Hypothalamus (tissue), 51 donors: ENCODE measurements at places on chromosomes 5 and 9.

- no peak for DNase-seq
These were observed 30.0 kb downstream of the GFPT2 start for GRCh38 chr5:180323160-180323559.

DNA sequence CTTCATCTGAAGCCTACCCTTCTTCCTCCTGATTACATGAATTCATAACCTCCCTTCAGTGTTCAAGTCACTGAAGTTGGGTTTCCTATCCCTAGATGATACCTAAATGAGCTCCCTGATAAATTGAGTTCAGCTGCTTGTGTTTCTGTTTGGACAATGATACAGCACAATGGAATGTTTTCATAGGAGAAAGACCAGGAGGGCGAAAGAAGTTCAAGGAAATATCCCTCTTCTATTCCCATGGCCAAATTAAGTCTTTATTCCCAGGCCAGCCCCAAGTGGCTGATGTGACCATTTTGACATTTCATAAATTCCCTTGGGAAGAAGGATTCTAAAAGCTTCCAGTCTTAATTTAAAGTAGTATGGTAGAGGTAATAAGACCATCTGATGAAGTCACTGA, 555.8 kb upstream of the CLINT1 start:
- no peak for DNase-seq

- no peak for DNase-seq
These were observed 253.8 kb downstream of the KDM4C start for GRCh38 chr9:7011395-7012067.

DNA sequence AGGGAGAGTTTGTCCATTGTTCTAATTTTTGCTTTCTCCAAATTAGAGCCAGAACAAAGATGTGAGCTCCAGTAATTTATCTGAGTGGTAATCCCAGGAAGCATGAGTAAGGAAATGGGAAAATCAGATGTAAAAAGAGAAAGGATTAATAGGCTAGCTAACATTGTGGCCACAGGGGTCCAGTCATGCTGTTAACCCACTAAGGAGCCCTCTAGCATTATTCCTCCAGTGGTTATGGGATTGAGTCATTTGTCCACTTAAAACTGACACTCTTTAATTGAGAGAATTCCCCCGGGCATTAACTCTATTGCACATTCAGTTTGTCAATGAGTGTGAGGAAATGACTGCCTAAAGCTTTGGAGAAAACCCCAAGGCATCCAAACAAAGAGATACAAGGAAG, 700.3 kb upstream of the TYRP1 start:
- DNase-seq, result no peak

DNA sequence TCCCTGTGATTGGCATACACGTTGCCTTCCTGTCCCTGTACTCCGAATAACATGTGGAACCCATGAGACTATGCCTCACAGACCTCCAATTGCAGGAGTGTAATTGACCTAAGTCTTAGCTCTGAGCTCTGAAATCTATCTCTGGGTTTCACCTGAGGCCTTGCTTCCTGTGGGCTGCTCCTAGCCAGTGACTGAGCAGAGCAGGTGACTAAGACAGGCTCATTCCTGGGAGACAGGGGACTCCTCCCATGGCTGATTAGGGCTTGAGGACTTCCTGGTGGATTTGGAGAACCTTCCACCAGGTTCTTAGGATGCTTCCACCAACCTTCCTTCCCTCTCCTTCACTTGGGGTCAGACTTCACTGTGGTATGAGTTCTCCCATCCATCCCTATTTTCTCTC, 22.3 kb upstream of the MIER3 start:
- no peak for DNase-seq

GRCh38 chr9:129323999-129324553, 146.0 kb upstream of the IER5L start:
- no peak for DNase-seq

DNA sequence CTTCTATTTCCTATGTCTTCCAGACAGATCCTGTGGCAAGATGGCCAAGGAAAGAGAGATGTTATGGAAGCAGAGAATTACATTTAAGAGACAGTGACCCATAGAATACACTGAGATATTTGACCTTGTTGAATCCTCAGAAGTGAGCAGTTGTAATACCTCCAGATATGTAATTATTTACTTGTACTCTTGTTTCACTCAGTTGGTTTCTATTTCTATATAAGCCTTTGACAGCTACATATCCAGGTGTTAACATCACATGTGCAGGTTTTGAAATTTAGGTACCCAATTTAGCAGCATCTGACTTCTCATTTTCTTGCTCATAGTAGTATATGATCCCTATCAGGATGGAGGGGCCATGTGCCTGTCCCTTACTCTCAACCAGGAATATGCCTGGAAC, 269.5 kb downstream of the CD180 start:
- DNase-seq, result no peak

- DNase-seq, result no peak
These were observed 53.4 kb upstream of the SNAPC3 start for GRCh38 chr9:15369238-15369637.

- no peak for DNase-seq
These were observed 7.3 kb downstream of the MCIDAS start for GRCh38 chr5:55219770-55220169.

- no peak for DNase-seq
These were observed 8.9 kb downstream of the IPO11 start for GRCh38 chr5:62421414-62421813.

DNA sequence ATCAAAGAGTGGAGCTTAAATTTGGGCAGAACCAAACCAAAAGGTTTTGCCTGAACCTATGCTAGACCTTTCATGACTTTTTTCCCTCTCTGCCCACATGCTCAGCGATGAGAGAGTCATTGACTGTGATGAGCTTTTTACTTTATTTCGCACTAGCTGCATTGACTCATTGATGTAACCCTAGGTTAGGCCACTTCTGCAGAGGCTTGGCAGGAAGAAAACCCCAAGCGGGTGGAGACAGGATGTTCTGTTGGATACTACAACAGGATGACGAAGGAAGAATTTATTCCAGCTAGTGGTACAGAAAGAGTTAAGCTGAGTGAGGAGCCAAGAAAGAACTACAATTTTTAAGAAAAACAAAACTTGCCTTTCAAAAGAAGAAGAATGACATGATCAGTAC, 18.4 kb downstream of the AGXT2 start:
- DNase-seq, result no peak

- DNase-seq, result no peak
These were observed 561.1 kb downstream of the RAB3C start for GRCh38 chr5:59143926-59144333.

- DNase-seq, result no peak
These were observed 416.6 kb downstream of the KIF4B start for GRCh38 chr5:155430192-155430591.

DNA sequence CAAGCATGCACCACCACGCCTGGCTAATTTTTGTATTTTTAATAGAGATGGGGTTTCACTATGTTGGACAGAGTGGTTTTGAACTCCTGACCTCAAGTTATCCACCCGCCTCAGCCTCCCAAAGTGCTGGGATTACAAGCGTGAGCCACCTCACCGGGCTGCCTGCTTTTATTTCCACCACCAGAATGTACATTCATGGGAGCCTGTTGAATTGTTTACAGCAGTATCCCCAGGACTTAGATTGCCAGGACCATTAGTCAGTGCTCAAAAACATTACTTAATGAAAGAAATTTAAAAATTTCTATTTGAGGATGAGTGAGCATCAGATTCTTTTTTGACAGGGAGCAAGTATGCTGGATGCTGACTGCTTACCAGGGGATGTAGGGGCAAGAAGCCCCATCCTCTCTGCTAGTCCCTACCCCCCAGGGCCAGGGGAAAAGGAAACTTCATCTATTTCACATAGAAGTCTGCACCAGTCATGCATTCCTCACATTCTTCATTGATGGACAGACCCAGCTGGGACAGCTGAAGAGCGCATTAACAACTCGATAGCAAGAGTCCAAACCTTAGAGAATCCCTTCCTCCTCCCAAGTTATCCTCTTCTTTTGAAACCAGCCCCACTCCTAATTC, 10.3 kb upstream of the RGMB start:
- DNase-seq, result no peak

- no peak for DNase-seq
These were observed 152.5 kb downstream of the CDH10 start for GRCh38 chr5:24492229-24492628.

GRCh38 chr9:125992557-125992956, 245.4 kb downstream of the PBX3 start:
- DNase-seq, result no peak

GRCh38 chr5:112549605-112550166, 130.6 kb upstream of the EPB41L4A start:
- DNase-seq, result no peak

- no peak for DNase-seq
These were observed 39.8 kb upstream of the ANGPTL2 start for GRCh38 chr9:127162046-127162863.

DNA sequence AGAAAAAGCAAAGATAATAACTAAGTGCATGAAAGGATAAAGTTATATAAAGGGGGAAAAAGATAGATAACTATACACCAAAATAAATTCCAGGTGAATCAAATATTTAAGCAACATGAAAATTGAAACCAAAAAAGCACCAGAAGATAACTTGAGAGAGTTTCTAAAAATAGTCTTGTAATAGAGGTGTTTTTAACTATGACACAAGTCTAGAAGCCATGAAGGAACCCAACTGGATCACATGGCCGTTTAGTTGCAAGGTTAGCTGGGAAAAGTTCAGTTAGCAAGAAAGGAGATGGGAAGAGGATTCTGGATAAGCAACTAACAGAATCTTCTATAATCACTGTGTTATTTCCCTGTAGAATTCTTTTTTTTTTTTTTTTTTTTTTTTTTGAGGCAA, 9.2 kb upstream of the RASA1 start:
- no peak for DNase-seq

GRCh38 chr5:178376921-178377582, 144.4 kb upstream of the PHYKPL start:
- no peak for DNase-seq

GRCh38 chr5:122083535-122083934, 5.5 kb upstream of the LOX start:
- DNase-seq, result no peak

- DNase-seq, result no peak
These were observed 39.1 kb upstream of the ITGA1 start for GRCh38 chr5:52748590-52748989.

GRCh38 chr5:148823871-148824270, 2.5 kb upstream of the ADRB2 start:
- no peak for DNase-seq

GRCh38 chr5:58268268-58268667, 191.6 kb downstream of the PLK2 start:
- DNase-seq, result no peak

- no peak for DNase-seq
These were observed 69.8 kb upstream of the TNFSF8 start for GRCh38 chr9:115000217-115000639.

- DNase-seq, result no peak
These were observed 193.9 kb downstream of the SEC61B start for GRCh38 chr9:99416007-99416406.

DNA sequence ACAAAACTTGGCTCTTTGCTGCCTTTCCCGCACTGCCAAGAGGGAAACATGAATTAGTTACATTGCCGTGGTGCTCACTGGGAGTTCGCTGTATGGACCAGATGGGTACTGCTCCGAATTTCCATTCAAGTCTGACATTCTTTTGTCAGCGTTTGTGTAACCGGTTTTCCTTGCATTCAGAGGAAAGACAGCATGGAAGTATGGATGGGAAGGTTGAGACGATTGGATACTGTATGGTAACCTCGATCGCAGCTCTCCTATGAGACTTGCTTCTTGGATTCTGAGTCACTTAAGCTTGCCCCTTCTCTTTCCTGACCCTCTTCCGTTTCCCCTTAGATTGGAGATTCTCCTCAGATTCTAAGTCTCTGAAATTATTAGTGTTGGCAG, 625 bp upstream of the UBLCP1 start:
- no peak for DNase-seq

GRCh38 chr5:179777909-179778308, 15.9 kb upstream of the LTC4S start:
- no peak for DNase-seq

DNA sequence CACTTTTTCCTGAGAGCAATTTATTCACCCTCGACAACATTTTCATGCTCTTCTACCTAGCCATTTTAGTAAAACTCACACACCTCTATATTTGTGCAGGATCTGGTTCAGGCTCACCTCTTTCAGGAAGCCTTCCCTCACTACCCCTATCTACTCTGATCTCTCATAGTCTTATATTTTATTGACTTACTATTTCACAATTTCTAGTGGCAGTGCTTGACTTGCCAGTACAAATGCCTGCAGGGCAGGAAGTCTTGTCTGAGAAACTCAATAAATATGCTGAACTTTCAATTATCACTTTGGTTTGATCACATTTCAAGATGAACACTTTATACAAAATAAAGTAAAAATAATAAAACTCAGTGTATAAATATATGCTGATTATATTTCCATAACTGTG, 226.8 kb downstream of the CETN3 start:
- DNase-seq, result no peak

DNA sequence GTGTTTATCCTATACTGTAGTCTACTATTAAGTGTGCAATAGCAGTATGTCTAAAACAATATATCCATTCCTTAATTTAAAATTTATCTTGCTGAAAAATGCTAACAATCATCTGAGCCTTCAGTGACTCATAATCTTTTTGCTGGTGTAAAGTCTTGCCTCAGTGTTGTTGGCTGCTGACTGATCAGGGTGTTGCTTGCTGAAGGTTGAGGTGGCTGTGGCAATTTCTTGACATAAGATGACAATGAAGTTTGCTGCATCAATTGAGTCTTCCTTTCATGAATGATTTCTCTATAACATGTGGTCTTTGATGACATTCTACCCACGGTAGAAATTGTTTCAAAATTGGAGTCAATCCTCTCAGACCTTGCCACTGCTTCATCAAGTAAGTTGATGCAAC, 24.3 kb upstream of the SPEF2 start:
- DNase-seq, result no peak

DNA sequence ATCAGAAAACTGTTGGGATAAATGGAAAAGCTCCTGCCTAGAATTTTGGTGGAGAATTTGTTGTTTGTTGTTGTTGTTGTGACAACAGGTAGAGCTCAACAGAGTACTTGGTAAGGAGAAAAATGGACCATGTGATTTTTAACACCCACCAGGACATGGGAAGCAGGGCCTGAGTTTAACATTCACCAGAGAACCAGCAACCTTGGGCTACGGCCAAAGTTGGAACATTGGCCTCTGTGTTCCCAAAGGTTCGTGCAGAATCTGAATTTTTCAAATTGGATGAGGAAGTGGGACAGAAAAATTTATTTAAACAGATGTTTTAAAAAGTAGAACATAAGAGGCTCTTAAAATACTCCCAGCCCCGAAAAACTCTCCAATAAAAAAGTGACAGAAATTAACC, 127.0 kb downstream of the GNA14 start:
- peak; percentile 41 for DNase-seq
